CD4-positive, alpha-beta memory T cell (primary cell): ENCODE measurements at places on chromosomes 11 and 22. TPM values are rescaled to one million over a fixed set of nuclear protein-coding genes. Genes with fewer than 3 reads are reported as not detected.

HBG1 gene
- not detected for total RNA-seq

DNA sequence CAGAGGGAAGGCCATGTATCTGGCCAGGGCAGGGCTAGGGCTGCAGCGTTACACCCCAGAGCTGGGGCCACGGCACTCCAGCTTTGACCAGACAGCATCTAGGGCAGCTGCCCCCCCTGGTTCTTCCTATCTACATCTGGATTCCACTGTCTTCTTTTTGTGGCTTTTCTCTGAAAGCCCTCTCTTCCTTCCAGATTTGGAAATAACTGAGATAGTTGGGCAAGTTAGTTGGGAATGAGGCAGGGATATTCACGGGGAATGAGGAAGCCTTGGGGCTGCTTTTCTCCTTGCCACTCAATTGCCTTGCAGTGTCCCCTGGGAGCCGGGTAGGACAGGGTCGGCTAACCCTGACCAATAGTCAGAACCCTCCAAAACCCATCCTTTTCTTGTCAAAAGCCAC lies 26.8 kb downstream of the CLMP start:
- H3K4me3 ChIP-seq: no peak overlapping the region
- no peaks in the 10 kb centered on the region for H3K4me1 ChIP-seq
- no peaks in the 10 kb centered on the region for H3K27me3 ChIP-seq
- H3K27ac ChIP-seq: no peak overlapping the region
- no peaks in the 10 kb centered on the region for H3K36me3 ChIP-seq

DNA sequence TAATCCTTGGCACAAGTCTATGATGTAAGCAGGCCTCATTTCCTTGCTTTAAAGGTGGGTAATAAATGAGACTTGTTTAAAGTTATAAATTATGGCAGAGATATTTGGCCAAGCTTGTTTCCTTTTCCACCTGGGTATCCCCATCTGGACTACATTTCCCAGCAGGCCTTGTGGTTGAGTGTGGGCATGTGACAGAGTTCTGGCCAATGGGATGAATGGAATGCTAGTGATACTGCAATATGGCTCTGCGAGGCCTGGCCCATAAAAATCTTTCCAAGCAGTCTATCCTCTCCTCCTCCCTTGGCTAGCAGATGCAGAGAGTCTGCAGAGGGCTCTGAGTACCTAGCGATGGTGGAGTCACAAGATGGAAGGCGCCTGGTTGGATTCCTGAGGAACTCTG lies 102.5 kb downstream of the TIMP3 start:
- H3K36me3 ChIP-seq: no peaks in the 10 kb centered on the region
- H3K27me3 ChIP-seq: no peaks in the 10 kb centered on the region

GRCh38 chr11:62615521-62615920 lies 2.5 kb downstream of the ROM1 start:
- no peak overlapping the region for H3K4me3 ChIP-seq
- no peak overlapping the region for H3K27ac ChIP-seq
- H3K4me1 ChIP-seq: peaks cover 47% of the 10 kb centered on the region
- peaks cover 13% of the 10 kb centered on the region for H3K36me3 ChIP-seq
- H3K27me3 ChIP-seq: no peaks in the 10 kb centered on the region

GRCh38 chr22:42026705-42027104 lies 28.1 kb downstream of the WBP2NL start:
- no peak for DNase-seq
- H3K4me3 ChIP-seq: no peak overlapping the region
- no peak overlapping the region for H3K27ac ChIP-seq
- H3K36me3 ChIP-seq: no peaks in the 10 kb centered on the region

DNA sequence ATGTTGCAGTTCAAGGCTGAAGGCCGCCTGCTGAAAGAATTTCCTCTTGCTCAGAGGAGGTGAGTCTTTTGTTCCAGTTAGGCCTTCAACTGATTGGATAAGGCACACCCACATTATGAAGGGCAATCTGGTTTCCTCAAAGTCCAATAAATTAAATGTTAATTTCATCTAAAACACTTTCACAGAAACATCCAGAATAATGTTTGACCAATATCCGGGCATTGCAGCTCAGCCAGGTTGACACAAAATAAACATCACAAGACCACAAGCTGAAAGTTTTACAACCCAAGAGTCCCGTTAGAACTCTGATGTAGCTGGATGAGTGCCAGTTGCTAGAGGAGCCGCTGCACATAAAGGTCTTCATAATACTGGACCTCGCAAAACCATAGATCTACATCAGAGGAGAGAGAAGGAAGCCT lies 64.9 kb upstream of the EED start:
- H3K36me3 ChIP-seq: no peaks in the 10 kb centered on the region
- peaks cover 18% of the 10 kb centered on the region for H3K4me1 ChIP-seq
- DNase-seq: no peak
- no peak overlapping the region for H3K4me3 ChIP-seq
- no peak overlapping the region for H3K27ac ChIP-seq

DNA sequence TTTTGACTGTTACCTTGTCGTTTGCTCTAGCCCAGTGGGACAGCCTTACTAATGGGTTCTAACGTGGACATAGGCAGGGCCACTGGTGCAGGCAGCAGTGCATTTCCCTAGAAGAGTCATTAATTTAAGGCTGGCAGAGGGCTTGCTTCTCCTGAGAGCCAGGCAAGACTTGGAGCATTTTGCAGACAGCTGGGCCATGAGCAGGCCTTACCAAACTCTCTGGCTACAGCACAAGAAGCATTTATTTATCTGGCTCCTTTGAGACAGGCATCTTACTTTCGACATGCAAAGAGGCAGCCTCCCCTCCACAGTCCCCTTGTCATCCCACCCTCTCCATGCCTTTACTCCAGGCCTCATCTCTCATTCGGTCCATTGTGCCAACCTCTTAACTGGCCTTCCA lies 139.9 kb downstream of the CSNK2A3 start:
- H3K4me3 ChIP-seq: no peak overlapping the region
- H3K27ac ChIP-seq: no peak overlapping the region
- DNase-seq: no peak
- H3K27me3 ChIP-seq: no peaks in the 10 kb centered on the region

- H3K36me3 ChIP-seq: no peaks in the 10 kb centered on the region
- H3K27ac ChIP-seq: no peak overlapping the region
- H3K4me3 ChIP-seq: no peak overlapping the region
- DNase-seq: no peak
- H3K27me3 ChIP-seq: no peaks in the 10 kb centered on the region
These were observed 23.3 kb upstream of the MMP7 start for GRCh38 chr11:102553835-102554282.

DNA sequence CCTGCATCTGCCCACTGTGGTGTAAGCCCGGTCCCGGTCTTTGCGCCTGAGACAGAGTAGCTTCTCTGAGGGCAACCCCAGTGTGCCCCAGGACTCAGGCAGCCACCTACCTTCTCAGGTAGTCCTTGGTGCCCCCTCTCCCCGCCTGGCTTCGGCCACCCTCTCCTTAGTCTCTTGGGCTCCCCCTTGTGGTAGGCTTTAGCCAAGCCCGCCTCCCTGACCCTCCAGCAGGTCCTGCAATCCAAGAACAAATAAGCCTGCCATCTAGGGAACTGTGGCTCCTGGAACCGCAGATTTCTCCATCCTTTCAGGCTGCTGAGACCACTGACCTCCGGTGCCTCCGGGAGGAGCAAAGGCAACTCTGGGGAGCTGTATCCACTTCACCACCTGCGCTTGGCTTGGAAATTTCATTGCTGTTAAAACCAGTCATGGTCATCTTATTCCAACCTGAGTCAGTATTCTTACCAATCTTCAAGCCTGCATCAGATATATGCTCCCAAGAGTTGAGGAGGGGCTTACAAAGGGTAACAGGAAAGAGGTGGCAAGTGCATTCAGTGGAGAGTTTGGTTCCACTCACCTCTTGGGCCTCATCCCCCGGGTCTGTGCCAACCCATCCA lies 52.8 kb upstream of the TENM4 start:
- no peaks in the 10 kb centered on the region for H3K27me3 ChIP-seq
- peak; percentile 0 for DNase-seq
- H3K4me1 ChIP-seq: no peaks in the 10 kb centered on the region
- no peaks in the 10 kb centered on the region for H3K36me3 ChIP-seq
- no peak overlapping the region for H3K27ac ChIP-seq
